Activated CD4-positive, alpha-beta T cell treated with anti-CD3 and anti-CD28 coated beads, Interleukin-2, amount 50 U/mL, for 24 hours (primary cell): ENCODE measurements at places on chromosomes 1 and 21.
A peak's percentile ranks its signal among the peaks of the same experiment; 100 is the strongest.

DNA sequence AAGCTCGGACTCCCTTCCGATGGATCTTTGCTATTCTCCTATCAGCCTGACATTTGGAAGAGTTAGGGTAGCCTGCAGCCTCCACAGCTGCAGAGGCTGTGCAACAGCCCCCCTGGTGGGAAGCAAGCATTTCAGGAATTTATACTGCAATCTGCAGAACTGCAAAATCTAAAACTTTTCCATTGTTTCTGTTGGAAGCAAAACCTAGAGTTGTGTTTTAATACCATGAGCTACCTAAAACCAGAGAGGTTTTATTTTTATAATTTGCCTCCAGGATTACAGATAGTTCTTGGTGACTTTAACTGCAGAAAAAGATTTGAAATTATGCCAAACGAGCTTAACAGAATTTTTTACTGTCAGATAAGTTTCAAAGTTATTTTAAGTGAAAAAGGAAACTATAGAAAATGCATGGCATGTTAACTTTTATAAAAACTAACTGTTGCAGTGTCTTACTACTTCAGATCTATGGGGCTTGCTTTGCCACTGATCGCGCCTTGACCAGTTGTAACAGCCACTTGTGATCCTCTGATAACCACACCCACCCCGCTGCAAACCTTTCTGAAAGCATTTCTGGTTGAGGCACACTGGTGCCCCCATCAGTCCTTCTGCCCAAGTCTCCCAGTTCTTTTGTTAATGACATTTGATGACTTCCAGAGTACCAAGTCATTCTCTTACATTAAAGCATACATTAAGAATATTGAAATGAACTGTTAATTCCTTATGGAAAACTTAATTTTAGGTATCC, 64.8 kb downstream of the PRDM2 start:
- no peak for DNase-seq

DNA sequence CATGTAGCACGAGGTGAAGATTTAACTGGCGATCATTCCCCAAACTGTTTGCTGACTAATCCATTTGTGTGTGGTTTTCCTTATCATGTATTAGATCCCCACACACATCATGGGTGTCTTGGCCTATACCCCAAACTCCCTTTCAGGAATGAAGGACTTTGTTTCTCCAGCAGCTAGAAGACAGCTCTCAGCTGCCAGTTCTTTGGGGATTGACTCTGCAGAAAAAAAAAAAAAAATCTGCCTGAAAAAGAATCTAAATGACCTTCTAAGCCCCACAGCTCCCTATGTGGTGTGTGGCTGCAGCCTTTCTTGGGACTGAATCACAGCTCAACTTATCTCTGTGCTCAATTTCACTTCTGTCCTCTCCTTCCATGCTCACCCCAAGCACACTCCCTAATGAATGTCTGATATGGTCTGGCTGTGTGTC, 256.3 kb upstream of the DUSP10 start:
- DNase-seq, result no peak

DNA sequence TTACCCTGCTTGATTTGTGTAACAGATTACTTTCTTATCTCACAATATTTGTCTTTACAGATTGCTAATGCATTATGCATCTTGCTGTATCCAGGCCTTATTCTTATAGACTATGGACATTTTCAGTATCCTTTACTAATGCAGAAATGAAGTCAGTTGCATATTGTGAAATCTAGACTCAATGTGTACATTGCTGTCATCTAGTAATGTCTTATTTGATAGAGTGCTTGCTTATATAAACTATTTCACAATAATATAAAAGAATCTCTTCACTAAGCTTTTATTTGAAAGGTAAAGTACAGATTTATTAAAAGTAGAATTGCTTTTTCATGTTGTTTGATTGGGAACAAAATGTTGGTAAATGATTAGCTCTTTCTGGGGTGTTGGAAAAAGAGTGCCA, 39.6 kb downstream of the ALG6 start:
- DNase-seq, result no peak

DNA sequence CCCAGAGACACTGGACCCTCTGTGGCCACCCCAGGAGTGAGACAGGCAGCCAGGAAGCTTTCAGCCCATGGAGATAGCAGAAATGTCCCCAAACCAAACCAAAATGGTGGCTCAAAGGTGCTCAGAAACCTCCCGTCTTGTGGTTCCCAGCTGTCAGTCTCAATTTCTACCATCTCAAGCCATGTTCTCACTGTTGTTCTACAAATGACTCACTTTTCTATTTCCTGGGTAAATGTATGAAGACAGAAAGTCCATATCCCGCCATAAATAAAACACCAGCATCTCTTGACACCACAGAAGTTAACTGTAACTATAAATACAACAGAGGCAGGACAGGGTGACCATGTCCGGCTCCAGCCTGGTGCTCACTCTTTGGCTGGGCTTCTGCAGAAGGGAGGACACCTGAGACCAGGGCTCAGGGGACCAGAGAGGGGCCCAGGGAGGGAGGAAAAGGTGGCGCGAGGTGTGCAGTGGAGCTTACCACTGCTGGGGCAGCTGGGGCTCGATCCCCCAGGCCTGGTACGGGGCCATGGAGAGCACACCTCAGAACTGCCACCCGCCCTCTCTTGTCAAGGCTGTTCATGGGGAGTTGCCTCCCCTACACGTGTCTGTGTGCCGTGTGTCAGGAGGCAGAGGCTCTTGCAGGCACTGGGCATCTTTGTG, 43.6 kb downstream of the EPHB2 start:
- DNase-seq, result no peak

GRCh38 chr1:52240592-52241210, 98.8 kb downstream of the ZFYVE9 start:
- DNase-seq, result no peak

- no peak for DNase-seq
Measured at GRCh38 chr1:57752843-57753242, 329.0 kb upstream of the DAB1 start.

- DNase-seq, result no peak
Measured at GRCh38 chr1:47238935-47239592, 7.0 kb upstream of the TAL1 start.

GRCh38 chr21:36241717-36242116, 78.3 kb upstream of the MORC3 start:
- no peak for DNase-seq

DNA sequence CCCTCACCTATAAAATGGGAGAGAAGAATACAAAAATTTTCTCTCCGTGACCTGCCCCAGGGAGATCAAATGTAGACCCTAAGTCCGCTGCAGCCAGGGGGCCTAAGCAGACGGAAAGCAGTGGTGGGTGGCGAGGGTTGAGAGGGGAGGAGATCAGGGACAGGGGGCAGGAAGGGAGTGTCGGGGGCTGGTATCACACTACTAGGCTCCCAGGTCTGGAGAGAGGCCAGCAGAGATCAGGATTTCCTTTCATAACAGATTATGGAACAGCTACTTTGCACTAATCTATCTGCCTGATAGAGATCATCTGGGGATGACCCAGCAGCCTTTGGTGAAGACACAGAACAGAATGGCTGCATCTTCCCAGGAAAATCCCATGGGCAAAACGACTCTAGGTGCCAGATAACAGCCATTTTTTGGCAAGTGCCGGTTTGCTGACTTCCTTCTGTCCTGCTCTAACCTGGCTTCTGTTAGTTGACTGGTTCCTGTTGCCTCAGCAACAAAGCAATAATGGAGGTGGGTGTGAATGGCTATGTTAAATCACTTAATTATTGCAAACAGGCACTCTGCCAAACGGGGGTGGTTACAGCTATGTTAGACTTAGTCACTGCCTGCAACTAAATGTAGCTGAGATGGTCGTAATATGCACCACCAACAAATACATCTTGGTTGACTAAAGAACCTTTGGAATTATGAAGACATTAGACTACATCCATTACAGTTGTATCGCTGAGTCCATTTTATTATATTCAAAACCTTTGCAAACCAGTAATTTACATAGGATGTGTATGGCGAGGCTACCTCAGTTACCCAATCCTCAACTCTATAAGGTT, 30.0 kb upstream of the EPS8L3 start:
- DNase-seq, result peak; percentile 30

- DNase-seq, result no peak
Measured at GRCh38 chr1:162857850-162858249, 3.1 kb downstream of the CCDC190 start.

DNA sequence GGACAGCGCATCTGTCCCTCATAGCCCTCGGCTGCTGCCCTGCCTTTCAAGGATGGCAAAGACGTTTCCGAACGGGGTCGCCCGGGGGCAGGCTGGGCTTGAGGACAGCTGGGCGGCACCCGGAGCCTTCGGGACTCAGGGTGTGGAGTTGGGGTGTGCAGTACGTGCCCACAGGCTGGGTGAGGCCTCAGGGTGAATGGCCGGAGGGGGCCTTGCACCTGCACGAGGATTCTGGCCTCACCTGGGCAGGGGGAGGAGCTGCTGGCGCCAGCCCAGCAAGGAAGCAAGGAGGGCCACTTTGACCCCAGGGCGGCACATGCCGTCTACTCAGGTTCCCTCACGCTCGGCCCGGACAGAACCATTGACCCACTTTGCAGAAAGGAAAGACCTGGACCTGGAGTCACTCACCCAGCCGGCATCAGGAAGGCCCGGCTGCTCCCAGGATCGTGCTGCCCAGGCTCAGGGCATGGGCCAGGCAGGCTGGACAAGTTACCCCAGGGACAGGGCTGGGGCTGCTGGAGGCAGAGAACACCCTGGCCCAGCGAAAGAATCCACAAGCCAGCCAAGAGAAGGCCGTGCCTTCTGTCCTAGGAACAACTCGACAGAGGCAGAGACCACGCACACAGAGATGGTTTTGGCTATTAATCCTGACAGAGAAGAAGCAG, 65.1 kb upstream of the TTC34 start:
- DNase-seq, result no peak

DNA sequence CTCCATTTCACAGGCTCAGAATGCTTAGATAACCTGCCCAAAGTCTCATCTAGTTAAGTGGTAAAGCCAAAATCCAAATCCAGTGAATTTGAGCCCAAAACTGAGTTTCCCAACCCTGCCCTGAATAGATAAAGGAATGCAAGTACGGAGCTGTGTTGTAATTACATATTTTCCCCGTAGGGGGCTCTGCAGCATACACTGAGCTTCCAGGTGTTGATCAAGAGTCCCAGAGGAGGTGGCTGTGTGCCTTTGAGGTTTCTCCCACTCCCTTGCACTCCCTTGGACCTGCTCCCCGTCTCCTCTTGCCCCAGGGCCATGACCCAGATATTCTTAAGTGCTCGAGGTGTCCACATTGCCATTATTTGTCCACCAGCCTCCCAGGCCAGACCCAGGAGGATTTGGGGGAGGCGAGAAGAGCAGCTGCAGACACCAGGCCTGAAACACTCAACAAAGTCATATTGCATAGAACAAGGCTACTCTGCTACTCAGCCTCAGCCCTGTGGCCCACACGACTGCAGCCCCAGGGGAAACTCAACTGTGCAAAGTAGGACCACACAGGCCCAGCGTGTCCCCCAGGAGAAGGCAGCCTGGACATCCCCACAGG, 18.4 kb upstream of the LY9 start:
- DNase-seq, result peak; percentile 55

- DNase-seq, result peak; percentile 24
Measured at GRCh38 chr21:34807146-34807880, 138.5 kb downstream of the CLIC6 start.

- DNase-seq, result no peak
Measured at GRCh38 chr1:182587666-182588499, 1.2 kb downstream of the RNASEL start.

- DNase-seq, result no peak
Measured at GRCh38 chr1:206505702-206506355, 1.5 kb upstream of the RASSF5 start.

- no peak for DNase-seq
Measured at GRCh38 chr1:186239171-186239570, 135.9 kb downstream of the TPR start.

DNA sequence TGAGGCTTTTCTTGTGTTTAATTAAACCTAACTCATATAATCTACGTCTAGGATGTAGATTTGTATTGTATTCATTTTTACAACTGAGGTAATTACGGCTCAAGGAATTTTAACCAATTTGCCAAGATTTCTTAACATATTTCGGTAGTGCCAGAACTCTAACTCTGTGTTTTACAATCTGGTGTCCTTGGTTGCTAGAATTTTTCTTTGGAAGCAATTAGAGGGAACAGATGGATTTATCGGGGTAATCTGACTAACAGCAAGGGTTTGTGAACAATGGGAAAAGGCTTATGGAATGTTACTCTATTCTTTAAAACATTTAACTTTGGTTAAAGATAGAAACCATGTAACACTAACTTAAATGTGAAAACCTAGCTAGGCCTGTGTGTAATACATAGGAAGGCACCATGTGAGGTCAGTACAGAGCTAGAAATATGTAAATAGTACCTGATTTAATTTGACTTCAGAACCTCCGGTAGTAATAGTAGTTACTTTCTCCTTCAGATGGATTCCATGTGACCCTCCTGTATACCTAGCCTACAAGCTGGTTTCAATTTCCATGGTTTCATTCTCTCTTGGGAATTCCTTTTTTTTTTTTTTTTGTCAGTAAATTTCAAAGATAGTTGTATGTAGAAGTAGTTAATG, 1.2 kb downstream of the MTF2 start:
- DNase-seq, result no peak

DNA sequence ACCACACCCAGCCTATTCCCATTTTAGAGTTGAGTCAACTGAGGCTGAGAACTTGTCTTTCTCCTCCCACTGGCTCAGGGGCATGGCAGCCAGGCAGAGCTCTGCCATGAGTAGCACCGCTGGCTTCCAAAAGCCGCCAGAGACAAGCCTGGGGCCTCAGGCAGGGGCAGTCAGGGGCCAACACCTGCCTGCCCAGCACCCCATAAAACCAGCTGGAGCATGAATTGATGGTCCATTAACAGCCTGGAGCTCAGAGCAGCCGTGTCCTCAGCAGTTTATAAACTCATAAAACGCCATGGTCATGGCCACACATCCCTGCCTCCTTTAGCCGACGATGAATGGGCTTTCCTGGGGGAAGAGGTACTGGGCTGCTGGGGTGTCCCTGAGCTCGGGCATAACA, 50.6 kb upstream of the PAX7 start:
- DNase-seq, result no peak

DNA sequence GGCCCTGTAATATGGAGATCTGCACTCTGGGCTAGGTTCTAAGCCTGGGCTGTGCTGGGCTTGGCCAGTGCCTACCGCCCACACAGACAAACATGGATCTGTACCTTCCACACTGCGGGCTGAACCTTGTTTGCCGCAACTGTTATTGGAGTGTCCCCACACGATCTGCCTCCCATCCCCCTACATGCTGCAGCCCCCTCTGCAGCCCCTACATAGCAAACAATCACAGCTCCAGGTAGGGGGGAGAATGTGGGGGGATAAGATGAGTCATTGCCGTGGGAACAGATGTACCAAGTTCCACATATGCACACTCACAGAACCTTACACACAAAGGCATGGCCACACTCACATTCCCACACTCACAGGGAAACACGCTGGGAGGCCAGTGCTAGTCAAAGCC, 2.1 kb upstream of the HCRTR1 start:
- DNase-seq, result no peak

GRCh38 chr1:8598060-8598724, 219.2 kb downstream of the RERE start:
- no peak for DNase-seq
